T-helper 9 cell (primary cell): ENCODE measurements at places on chromosomes 6 and 20.

DNA sequence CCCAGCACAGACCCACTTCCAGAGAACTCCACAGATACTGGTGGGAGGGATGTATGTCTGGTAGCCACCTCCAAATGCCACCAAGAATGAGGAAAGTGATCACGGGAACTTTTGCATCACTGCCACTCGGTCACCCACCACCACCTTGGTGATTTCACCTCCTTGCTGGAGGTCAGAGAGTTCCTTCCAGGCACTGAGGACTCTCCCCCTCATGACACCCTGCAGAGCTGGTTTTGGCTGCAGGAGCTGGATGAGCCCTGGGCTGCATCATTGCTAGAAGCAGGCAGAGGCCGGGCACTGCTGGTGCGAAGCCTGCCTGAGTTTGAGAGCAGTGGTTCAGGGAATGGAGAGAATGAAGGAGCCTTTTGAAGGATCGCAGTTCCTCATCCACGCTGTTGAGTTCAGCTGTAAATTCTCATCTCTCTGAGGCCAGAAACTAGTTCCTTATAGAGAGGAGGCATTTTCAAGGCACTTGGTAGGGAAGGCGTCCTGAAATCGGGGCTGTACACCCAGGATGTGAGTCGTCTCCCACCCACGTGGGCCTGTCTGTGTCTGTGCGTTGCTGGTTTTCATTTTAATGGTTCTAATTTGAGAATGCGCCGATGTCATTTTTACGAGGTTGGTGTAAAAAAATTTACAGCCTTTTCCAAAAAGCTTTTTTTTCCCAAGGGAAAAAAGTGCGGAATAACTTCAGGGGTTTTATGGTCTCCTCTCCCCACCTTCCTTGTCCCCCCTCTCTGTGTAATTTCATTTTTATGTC, 25.0 kb downstream of the FOXP4 start:
- no peak for DNase-seq

DNA sequence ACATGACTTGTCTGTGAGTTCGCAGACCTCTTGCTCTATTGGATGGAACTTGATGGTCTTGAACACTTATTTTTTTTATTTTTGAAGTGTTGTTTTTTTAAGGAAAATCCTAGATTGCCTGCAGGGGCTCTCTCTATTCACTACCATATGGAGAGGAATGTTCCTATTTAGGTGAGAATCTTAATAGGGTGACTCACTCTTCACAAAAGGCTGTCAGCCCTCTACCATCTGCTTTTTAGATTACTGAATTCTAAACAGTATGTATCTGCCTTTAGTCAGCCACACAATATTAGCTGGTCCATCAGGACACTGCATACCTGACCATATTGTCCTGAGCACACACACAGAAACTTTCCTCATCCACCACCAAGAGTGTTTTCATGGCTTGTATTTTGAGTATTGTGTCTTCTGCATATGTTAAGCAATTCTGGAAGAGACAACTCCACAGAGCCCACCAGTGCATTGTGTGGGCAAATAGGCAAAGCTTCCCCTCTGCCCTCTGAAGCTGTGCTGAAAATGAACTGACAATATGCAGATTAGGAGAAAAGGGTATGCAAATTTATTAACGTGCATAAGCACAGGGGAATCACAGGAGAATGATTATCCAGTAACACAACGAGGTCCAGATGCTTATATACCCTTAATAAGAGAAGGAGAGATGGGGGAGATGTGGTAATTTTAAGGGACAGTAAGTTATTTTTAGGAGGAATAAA, 6.6 kb upstream of the BTBD9 start:
- no peak for DNase-seq

- DNase-seq: no peak
Observed at GRCh38 chr6:153373869-153374268, 242.8 kb upstream of the RGS17 start.

DNA sequence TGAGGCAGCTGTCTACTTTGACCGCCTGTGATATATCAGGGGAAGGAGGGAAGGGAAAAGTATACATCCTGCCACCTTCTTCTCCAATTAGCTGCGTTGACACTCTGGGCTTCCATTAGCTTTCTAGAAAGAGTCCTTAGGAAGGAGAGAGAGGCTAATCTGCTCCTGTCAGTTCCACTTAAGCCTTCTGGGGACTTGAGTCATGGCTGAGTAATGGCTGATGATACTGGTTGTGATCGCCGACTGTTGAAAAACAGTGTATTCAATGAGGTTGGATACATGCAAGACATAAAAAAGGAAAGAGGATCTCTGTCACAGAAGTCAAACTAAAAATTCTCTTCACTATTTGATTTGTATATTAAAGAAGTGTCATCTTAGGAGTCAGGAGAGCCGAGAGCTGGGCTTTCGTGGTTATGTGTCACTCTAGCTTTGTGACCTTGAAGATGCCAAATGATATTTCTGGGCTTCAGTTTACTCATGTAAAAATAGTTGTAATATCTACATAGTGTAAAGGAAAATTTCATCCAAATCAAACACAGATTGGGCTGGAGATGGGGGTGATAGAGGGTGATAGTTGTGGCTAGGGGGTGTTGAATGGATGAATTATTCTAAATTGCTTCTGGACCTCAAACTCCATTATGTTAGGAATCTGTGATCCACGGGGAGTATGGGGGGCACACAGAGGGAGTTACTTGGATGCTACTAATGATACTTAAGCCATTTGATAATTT, 189.0 kb downstream of the UST start:
- DNase-seq: no peak

DNA sequence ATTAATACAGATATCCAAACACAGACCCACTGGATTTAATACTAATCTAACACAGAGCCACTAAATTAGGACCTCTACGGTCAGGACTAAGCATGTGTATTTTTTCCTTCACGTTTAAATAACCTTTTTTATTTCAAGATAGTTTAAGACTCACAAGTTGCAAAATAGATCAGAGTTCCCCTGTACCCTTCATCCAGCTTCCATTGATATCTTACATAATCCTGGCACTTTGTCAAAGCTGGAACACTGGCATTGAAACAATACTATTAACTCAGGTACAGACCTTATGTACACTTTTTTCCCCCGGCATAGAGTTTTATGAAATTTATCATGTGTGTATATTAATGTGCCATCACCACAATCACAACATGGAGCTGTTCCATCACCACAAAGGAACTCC, 2.1 kb downstream of the C6orf163 start:
- no peak for DNase-seq

DNA sequence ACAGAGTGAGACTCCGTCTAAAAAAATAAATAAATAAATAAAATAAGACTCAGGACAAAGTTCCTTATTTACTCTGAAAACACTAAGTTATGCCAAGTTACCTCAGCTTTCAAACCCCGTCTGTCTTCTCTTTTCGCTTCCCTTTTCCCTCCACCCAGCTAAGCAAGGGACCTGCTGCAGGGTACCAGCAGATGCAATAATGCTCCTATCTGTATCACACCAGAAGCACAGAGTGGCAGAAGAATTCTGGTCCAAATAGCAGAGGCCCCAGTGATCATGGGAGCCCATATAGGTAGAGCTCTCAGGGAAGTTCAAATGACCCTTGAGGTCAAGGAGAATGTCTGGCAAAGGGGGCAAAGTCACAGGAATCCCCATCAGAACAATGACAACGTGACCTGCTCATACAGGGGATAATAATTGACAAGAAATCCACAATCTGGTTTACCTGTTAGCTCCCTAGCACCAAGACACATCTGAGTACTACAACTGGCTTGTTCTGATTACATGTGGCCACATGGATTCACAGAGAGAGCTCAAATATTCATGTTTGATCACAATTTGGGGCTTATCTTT, 8.7 kb downstream of the GCM1 start:
- no peak for DNase-seq

- DNase-seq: no peak
Observed at GRCh38 chr20:2804852-2805688, 4.6 kb upstream of the CPXM1 start.

DNA sequence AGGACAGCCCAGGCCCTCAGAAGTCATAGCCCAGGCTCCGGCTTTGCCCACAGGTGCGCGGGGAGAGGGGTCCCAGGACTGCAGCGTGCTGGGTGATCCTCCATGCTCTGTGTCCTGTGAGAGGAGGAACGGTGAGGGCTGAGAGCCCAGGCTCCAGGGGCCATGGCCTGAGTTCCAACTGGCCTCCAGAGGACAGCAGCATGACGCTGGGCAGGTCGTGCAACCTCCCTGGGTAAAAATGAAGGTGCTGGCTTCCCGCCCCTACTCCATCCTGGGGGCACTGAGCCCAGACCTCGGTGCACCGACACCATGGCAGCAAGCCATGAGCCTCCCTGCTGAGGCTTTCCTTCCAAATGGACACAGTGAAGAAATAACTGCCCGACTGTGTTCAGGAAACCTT, 305.4 kb downstream of the TAF4 start:
- no peak for DNase-seq

- DNase-seq: no peak
Observed at GRCh38 chr6:124371974-124372475, 568.4 kb downstream of the NKAIN2 start.

GRCh38 chr6:125201961-125202729, 48.6 kb downstream of the TPD52L1 start:
- DNase-seq: no peak

DNA sequence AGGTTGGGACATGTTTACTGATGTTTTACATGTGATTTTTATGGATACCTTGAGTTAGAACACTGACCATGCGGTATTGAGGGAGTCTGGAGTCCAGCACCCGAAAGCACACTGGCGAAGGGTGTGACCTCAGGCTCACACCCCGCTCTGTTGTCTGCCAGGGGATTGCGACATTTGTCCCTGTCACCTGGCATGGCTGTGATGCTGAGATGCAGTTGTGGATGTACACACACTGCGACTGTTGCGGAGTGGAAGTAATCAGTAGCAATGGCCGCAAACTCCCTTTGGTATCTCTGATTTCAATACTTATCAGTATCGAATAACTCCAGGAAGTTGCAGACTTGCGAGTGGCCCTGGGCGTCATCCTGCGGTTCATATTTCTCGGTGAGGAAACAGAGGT, 43.2 kb downstream of the CDH4 start:
- DNase-seq: no peak

DNA sequence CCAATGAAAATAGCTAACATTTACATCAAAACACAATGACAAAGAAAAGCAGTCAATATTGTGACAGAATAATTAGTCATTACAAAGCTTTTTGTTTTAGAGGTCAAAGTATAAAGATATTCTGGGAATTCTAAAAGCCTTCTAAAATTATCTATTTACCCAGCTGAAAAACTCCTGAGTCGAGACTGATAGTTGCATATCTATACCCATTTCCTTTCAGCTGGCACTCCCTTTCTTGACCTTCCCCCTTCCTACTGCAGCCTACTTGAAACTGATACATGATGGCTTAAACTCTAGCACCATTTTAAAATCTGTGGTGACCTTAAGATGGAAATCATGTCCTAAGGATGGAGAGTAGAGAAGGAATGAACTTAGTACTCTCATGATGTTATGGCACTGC, 38.6 kb downstream of the LMBRD1 start:
- no peak for DNase-seq

DNA sequence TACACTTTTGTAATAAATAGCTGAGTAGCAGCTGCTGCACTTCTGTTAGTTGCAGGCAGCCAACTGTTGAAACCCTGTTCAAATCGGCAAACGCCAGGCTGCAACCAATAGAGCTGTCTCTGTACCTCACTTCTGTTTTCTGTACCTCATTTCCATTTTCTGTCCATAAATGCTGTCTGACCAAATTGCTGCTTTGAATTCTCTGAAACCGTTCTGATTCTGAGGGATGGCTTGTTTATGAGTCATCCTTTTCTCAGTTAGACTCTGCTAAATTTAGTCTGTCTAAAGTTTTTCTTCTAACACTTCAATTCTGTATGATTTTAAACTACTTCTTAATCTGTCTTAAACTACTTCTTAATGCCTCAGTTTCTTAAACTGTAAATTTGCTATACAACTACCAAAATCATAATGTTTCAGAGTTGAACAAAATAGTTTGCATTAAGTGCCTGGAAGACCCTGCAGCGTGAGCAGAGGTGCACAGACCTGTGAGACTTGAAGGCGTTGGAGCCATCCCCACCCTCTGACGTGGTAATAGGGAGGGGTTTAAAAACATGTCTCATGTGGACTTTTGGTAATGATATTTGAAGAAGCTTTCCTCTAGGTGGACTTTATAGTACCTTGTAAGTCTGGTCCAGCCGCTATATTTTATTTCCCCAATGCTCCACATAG, 9.6 kb downstream of the BTNL2 start:
- DNase-seq: no peak

DNA sequence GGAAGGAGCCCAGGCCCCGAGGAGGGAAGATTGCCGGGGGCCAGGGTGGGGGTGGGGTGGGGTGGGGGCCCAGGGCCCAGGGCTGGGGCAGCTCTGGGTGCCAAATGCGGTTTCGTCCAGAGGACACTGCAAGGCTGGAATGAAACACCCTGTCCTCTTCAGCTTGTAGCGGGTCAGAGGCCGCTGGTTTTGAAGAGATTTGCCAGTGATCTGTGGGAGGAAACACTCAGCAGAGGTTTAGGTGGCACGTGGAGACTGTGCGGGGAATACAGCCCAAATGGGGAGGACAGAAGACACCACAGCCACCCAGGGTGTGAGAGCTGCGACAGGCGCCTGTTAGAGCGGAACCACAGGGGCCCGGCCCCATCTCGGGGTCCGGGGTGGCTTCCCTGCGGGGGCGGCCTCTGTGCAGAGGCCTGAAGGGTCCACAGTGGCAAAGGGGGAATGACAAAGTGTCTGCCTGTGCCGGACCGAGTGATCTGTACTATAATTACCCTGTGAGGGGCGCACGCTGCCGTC, 29.2 kb downstream of the FRMD1 start:
- no peak for DNase-seq

DNA sequence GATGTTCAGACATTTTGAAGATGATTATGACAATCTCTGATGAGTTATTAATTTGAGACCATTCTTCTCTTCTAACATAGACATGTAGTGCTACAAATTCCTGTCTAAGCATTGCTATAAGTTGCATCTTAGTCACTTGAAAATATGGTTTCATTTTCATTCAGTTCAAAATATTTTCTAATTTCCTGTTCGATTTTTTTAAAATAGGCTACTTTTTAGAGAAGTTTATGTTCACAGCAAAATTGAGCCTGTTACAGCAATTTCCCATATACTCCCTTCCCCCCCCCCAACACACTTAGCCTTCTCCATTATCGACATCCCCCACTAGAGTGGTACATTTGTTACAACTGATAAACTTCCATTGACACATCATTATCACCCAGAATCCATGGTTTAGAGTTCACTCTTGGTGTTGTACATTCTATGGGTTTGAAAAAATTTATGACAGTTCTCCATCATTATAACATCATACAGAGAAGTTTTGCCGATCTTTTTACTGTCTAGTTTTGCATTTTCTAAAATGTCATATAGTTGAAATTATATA, 31.2 kb downstream of the PLAGL1 start:
- no peak for DNase-seq
